ENCODE measurements at places on chromosomes 1 and 21.

DNA sequence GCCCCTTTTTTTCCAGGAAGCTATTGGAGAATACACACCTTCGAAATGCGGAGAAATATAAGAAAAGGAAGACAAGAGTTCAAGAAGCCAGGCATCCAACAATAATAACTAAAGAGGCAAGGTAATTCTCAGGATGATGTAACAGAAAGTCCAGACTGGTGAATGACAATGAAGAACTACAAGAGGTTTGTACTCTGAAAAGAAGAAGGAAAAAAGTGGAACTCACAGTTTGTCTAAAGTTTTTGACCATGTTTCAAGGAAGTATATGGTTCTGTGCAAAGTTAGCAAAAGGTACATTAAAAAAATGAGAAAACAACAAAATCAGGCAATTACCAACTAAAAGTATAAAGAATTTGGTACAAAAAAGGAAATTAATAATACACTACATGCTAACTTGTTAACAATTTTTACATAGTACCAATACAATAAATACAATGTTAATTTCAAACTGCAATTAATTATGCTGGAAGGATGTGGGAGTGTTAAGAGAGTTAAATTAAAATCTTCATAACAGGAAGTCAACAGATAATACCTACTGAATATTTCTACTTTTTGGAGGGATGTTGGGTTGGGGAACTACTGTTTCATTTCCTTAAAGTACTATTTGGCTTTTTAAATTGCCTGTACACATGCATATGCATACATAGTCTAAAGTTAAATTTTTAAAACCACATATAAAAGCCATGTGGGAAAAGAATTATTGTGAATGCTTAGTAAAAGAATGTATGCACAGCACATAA is 12.9 kb upstream of the CD55 start:
- no peak for DNase-seq

- DNase-seq, result no peak
Measured at GRCh38 chr21:33780631-33781030, 135.0 kb downstream of the ATP5PO start.

DNA sequence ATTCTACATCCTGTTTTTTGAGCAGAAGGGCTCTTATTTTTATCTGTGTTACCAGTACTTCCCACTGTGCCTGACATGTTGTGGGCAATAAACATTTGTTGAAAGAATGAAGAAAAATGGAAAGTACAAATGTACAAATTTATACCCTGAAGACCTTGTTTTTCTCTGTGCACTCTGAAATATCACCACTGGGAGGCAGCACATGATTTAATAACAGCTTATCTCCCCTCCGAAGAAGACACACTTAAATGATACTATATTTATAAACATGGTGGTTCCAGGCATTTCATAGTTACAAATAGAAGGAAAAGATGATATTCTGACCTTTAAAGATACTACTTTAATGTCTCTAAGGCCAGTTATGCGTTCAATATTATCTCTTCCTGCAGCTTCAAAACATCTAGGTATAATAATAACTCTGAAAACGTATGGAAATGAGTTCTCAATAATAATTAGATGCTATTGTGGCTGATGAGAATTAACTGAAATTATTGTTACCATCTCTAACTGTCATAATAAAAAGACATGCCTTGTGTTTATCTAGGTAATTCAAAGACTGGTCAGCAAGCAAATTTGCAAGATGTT is 12.8 kb downstream of the DYNLT5 start:
- DNase-seq, result peak; percentile 23

DNA sequence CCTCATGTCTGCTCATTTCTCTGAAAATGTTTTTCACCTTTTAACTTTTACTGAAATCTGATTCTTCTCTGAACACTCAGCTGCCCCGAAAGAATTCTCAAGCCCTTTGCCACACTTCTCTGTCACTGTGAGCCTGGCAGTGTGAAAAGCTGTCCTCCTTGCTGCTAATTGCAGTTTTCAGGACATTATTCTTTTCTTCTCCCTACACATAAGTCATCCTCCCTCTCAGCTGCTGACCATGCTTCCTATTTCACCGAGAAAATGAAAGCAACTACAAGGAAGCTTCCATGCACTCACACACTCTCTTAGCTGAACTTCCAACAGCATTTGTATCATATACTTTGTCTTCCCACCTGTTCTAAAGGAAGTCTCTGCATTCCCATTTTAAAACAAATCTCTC is 15.8 kb downstream of the OLFM3 start:
- DNase-seq, result no peak

- no peak for DNase-seq
Measured at GRCh38 chr1:85146972-85147359, 53.9 kb downstream of the SYDE2 start.

DNA sequence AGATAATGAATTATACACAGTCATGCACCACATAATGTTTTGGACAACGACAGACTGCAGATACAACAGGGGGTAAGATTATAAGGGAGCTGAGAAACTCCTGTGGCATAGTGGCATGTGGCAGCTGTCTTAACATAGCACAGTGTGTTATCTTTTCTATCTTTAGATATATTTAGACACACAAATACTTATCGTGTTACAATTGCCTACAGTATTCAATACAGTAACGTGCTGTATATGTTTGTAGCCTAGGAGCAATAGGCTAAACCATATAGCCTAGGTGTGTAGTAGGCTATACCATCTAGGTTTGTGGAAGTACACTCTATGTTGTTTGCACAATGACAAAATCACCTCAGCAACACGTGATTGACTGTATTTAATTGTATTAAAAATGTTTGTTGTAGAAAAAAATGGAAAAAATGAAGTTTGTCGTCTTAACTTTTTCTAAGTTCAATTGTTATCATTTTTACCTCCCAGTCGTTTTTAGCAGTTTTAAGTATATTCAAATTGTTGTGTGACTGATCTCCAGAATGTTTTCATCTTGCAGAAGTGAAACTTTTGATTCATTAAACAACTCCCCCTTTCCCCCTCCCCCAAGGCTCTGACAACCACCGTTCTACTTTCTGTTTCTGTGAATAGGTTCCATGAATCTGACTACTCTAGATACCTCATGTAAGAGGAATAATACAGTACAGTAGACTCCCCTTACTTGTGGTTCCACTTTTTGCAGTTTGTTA is 351.0 kb upstream of the B3GALT2 start:
- DNase-seq, result no peak

DNA sequence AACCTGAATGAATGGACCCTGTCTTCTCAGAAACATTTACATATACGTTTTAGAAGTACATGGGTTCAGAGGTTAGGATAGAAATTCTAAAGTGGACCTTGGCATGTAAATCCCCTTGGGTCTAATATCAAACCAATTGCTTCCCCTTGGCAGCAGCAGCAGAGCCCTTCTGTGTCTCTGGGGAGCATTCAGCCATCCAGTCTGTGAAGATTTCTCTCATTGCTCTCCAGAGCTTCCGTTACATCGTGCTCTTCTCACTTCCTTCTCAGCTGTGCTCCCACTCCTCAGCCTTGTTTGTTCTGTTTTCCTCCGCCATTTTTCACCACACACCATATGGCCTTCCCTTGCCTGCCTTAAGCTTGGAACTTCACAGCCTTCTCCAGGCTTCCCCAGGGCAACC is 61.5 kb upstream of the ATP1B1 start:
- no peak for DNase-seq

GRCh38 chr1:245501633-245502032 is 346.8 kb downstream of the KIF26B start:
- DNase-seq, result no peak

Data from stimulated activated CD8-positive, alpha-beta memory T cell treated with anti-CD3 and anti-CD28 coated beads, Interleukin-7, amount 100 ng/mL, for 1 hour (primary cell).